Liver (tissue), 10 donors: ENCODE measurements at places on chromosomes 7 and 10.

- DNase-seq: no peak
Observed at GRCh38 chr10:11682851-11683250, 59.3 kb upstream of the ECHDC3 start.

DNA sequence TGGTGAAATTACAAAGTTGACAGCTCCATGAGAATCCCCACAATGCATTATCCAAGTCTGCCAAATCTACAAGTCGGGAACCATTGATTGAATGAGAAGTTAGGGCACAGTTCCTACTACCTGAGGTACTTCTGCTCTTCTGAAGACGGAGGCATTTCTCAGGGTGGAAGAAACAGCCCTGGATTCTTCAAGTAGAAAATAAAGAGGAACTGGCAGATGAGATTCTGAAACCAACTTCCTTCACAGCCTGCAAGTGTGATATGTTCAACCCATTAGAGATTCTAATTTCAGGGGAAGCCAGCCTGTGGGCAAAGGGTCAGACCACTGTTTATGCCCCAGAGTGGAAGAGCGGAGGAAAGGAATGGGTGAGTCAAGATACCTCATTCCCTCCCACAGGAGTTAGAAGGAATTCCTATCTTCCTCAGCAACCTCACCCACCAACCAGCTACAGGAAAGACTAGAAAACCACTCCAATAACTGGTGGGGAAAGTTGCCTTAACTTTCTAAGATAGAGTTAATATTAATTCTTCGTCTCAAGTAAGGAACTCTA is 50.5 kb upstream of the BMPER start:
- DNase-seq: no peak

DNA sequence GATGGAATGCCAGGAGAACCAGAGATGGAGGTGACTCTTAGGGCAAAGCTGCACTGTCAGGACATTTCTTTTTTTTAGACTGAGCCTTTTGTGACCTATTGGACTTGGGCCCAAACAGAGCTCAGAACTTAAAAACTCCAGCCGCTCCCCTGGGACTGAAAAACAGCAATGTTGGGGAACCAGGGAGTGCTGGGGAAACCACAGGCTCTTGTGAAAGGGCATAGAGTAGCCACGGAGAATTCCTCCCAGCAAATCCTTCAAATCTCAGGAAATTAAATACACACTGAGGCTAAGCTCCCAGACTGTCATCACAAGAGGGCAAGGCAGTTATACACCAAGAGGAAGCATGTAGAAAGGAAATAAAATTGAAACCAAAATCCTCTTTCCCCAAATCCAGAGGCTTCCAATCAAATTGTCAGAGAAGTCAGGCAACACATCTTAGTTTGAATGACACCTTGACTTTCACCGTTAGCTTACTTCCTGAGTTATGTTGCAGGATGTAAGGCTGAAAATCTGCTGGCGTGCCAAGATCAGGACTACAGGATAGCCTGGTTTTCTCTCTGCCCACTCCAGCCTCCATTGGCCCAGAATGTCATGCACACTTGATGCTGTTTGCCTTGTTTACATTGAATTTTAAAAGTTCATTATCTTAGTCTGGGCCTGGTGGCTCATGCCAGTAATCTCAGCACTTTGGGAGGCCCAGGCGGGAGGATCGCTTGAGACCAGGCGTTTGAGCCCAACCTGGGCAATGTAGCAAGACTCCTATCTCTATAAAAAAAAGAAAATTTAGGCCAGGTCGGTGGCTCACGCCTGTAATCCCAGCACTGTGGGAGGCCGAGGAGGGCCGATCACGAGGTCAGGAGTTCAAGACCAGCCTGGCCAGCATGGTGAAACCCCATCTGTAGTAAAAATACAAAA is 2.6 kb upstream of the RFC2 start:
- DNase-seq: no peak

DNA sequence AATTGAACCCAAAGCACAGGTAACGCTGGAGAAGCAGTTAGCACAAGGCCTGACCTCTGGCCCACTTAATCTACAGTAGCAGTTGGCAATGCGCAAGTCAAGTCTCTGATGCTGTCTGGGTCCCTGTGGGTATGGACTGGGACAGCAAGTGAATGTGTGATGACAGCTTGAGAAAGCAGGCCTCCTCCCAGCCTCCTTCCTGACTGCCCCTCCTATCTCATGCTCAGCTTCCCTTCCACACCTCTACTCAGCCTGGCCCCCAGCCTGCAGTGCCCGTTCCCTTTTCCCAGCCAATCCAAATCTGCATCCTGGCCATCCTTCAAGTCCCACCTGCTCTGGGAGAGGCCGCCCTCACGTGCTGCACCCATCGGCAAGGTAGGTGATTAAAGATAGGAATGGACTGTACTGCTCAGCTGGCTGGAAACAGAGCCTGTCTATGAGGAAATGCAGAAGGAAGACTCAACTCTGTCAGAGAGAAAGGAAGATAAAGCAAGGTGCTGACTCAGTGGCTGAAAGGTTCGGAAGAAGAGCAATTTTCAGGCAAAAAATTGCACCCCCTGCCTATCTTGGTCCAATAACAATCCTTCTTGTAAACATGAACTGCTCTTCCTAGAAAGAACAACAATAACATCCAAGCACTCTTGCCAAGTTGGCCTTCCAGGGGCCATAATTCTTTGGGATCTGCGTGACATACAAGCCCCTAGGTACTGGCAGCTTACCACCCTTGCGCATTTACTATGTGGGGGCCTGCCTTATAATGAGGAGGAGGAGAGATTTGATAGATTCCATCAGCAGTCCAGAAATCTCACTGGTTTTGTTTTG is 16.6 kb upstream of the FGFR2 start:
- DNase-seq: no peak

- DNase-seq: no peak
Observed at GRCh38 chr10:130175074-130175473, 38.9 kb downstream of the GLRX3 start.
